ENCODE measurements at places on chromosomes 2 and 18. TPM values are rescaled to one million over a fixed set of nuclear protein-coding genes. Genes with fewer than 3 reads are reported as not detected.

GRCh38 chr2:118737684-118738083 is 109.8 kb downstream of the EN1 start:
- no peak for DNase-seq

DNA sequence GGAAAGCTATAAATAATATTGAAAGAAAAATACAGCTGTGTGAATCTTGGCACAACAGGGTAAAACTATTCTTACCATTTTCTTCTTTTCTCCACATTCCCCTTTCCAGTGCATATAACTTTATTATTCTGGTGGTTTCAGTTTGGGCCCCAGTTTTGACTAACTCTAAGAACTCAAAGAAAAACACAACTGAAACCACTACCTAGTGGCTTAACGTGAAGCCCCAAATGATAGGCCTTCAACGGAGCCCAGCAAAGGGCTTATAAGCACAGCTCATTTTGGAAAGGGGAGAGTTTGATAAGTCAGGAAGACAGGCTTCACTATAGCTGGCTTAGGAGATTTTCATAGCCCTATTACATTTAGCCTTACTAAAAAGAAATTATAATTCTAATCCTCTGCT is 62.4 kb downstream of the PPP1R1C start:
- no peak for DNase-seq

DNA sequence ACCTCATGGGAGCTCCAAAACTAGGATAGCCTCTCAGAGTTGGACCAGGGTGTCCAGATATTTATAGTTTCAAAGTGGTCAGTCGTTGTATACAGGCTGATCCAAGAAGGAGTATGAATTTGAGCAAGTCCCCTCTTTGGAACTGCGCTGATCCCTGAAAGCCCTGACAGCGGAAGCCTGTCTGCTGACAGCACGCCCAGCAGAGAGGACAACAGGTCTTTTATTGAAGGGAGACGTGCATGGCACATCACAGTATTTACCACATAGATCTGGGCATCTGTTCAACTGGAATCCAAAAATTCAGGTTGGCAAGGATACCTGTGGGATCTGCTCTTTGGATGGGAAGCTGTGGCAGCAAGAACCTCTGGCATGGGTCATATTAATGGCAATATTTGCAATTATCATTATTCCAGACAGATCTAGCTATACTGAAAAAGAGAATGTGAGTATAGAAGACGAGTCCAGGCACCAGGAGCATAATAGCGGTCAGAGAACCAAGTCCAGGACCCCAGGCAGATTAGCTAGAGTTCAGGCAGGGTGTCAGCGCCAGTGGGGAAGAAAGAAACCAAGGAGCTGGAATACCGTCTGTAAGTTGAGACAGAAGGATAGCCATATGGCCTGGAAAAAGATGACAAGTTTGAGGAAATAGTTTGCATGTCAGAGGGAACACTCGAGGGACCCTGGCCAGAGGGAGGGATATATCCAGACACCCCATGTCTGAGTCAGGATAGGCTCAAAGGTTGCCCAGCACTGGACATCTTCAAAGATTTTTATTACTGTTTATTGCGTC is 260.4 kb upstream of the FANCL start:
- DNase-seq = no peak

- DNase-seq = peak; percentile 97
Observed at GRCh38 chr2:32039447-32040219, at the start of gene DPY30. TSS of gene DPY30 (minus strand) at chr2:32039805. CDS start at chr2:32039456, 349 bp downstream.

GRCh38 chr2:10572701-10573100 is 117.1 kb downstream of the NOL10 start:
- DNase-seq = no peak

Gene MEX3C
- total RNA-seq = 25.5 TPM

All from Daoy (cell line).